SJSA1 (cell line): ENCODE measurements at places on chromosomes 7 and 10. TPM values are rescaled to one million over a fixed set of nuclear protein-coding genes. Genes with fewer than 3 reads are reported as not detected.

NRCAM gene
- not detected in 2 replicates for total RNA-seq

ARHGEF5 gene
- 0.13 and 0.29 TPM in 2 replicates for total RNA-seq

GRCh38 chr10:6602700-6603084 lies 22.6 kb upstream of the PRKCQ start:
- H3K4me3 ChIP-seq, result no peak overlapping the region
- no peaks in the 10 kb centered on the region for H3K36me3 ChIP-seq
- no peaks in the 10 kb centered on the region for H3K4me1 ChIP-seq
- no peak for DNase-seq

DNA sequence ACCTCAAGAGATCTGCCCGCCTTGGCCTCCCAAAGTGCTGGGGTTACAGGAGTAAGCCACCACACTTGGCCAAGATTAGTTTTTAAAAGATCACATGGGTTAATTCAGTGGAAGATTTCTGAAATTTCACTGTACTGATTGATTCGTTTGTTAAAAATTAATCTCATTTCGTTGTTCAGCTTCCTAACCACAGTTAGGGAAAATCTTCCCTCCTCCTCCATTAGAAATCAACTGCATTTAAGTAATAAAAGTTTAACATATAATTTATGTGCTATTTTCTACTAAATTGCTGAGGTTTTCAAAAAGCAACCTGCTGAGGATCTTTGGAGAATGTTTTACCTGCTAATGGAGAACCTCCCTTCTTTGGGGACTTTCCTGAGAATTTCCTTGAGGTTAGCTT lies 522.4 kb downstream of the GATA3 start:
- peaks cover 3% of the 10 kb centered on the region; the same call in 1 of the 2 replicates for H3K27me3 ChIP-seq
- DNase-seq, result no peak
- no peak overlapping the region for H3K4me3 ChIP-seq
- H3K36me3 ChIP-seq, result no peaks in the 10 kb centered on the region
- H3K27ac ChIP-seq, result no peak overlapping the region

DNA sequence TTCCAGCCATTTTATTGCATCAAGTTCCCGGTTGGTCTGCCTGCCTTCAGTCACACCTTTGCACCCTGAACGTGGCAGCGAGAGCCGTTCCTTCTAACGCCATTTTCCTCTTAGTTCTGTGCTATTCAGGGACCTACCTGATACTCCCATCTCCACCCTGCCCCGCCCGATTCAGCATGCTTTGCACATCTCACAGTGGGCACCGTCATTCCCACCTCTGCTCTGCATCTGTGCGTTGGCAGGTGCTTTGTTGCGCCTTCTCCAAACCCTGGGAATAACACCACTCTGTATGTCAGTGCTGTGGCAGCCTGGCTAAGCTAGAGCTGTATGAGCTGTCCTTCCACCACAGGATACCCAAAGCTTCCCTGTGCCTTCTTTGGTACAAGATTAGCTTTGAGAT lies 96.8 kb downstream of the ACTR3B start:
- no peaks in the 10 kb centered on the region for H3K36me3 ChIP-seq
- DNase-seq, result no peak
- H3K4me1 ChIP-seq, result no peaks in the 10 kb centered on the region
- no peak overlapping the region for H3K27ac ChIP-seq
- no peak overlapping the region for H3K4me3 ChIP-seq
- no peaks in the 10 kb centered on the region for H3K27me3 ChIP-seq
